ENCODE measurements at places on chromosomes 3 and 15.
A peak's percentile ranks its signal among the peaks of the same experiment; 100 is the strongest.

DNA sequence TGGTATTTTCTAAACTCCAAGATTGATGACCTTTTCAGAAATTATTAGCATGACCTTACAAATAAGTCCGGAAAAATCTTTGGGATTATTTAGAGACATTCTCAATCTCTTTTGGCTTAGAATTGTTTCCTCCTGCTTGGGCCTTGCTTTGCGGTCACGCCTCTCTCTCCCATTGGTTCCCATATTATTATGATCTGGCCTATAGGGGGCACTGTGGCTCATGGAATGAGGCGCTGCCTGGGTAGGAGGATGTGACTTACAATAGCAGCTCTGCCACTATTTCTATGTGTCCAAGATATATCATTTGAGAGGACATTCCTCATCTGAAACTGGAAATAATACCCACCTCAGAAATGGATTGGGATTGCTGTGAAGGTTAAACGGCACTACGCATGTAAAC is 464.9 kb downstream of the MFSD1 start:
- DNase-seq, result no peak

- no peak for DNase-seq
These were observed 11.9 kb downstream of the CXCR6 start for GRCh38 chr3:45955017-45955647.

- peak; percentile 21 for DNase-seq
These were observed 56.4 kb upstream of the ARRDC4 start for GRCh38 chr15:97903971-97904572.

DNA sequence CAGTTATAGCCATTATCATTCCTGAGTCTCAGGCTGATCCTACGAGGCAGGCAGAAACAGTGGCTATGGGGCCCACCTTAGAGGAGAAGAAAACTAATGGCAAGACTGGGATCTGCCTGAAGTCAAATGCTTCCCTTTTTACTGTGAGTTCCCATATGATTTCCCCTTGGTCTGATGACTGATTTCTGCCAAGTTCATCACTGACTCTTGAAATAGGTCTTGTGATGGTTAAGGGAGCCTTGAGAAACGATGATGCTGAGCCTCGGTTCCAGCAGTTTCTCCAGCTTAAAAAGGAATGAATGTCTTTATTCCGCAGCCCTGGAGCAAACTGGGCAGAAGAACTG is 29.4 kb upstream of the LDHAL6B start:
- no peak for DNase-seq

DNA sequence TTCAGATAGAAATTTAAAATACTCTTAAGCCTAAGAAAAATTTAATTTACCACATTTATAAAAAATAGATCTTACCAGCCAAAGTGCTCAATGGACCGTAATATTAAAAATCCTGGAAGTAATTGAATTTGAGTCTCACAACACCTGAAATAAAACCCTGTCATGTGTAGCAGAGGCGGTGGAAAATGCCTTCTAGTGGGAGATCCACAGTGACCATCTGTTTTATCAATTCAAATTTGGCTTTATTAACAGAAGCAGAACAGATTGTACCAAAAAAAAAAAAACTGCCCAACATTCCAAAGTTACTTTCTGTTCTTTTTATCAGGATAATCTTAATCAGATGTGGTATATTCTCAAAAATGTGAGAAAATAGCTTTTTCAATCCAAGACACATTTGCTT is 71.7 kb downstream of the DMXL2 start:
- DNase-seq, result no peak
